Activated naive CD8-positive, alpha-beta T cell treated with anti-CD3 and anti-CD28 coated beads for 36 hours (primary cell): ENCODE measurements at places on chromosomes 5 and 9.

DNA sequence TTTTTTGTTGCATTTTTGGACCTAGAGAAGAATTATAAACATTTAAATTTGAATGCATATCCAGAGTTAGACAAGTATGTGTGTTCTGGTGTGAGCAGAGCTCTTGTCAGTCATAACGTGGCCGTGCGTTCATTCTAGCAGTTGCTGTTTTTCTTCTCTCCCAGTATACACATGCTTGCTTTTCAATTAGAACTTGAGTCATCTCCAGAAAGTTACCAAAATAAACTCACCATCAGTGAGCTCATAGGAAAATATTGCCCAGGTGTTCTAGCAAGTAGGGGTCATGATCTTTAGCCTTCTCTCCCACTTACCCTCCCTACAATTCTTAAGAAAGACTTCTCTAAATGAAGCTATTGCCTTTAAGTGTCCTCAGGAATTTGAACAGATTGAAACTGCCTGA, 247.5 kb upstream of the TUT7 start:
- no peak overlapping the region for H3K4me3 ChIP-seq
- peaks cover 21% of the 10 kb centered on the region for H3K27me3 ChIP-seq
- no peaks in the 10 kb centered on the region for H3K36me3 ChIP-seq

DNA sequence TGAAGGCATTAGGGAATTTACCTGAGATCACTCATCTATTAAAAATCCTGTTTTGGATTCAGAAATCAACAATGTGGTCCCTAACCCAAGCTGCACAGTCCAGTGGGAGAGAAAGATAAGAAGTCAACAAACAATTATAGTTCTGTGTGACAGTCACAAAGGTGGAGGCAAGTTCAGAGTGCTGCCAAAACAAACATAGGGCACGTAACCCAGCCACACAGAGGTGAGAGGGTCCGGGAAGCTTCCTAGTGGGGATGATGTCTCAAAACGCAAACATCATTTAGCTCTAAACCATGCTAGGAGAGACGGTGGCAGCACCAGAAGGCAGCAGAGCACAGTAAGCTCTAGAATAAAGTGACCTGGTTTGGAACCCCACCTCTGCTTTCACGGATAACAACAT, 158.9 kb downstream of the MAPKAP1 start:
- H3K27me3 ChIP-seq, result no peaks in the 10 kb centered on the region
- H3K4me3 ChIP-seq, result no peak overlapping the region
- H3K4me1 ChIP-seq, result no peaks in the 10 kb centered on the region
- peaks cover 6% of the 10 kb centered on the region for H3K36me3 ChIP-seq
- no peak for DNase-seq
- no peak overlapping the region for H3K27ac ChIP-seq

DNA sequence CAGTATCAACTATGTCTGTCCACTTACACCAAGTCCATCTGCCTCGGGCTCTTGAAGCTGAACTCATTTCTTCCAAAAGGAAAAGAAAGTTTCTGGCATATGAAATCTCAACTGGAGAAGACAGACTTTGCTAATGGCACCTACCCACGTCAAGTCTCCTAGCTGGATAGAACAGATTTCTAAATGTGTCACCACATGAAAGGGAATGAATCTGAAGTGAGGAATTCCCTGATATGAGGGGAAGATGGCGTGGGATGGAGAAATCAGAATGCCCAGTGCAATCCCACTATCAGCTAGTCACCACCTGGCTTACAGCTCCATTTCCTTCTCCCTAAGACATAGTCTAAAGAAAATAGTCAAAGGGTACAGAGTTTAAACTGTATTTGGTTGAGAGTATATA, 144.7 kb downstream of the PAPPA start:
- H3K4me1 ChIP-seq, result no peaks in the 10 kb centered on the region
- no peak for DNase-seq
- no peaks in the 10 kb centered on the region for H3K36me3 ChIP-seq
- no peak overlapping the region for H3K4me3 ChIP-seq
- no peak overlapping the region for H3K27ac ChIP-seq

- H3K27ac ChIP-seq, result no peak overlapping the region
- H3K27me3 ChIP-seq, result no peaks in the 10 kb centered on the region
- H3K36me3 ChIP-seq, result no peaks in the 10 kb centered on the region
Observed at GRCh38 chr9:134491856-134492255, 149.7 kb upstream of the COL5A1 start.

DNA sequence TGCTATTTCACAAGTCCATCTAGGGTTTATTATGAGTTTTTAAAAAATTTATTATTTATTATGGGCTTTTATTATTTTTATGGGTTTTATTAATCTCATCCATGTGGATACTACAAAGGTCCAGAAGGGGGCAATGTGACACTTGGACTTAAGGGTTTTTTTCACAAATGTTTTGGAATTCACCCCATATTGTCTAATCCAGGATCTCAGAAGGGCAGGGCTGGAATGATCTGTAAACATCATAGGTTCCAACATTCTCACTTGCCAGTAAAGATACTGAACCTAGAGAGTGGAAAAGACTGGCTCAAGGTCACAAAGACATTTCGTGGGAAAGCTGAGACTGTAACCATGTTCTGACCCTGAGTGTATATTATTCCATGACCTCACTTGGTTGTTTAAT, 35.6 kb downstream of the NIM1K start:
- no peak overlapping the region for H3K4me3 ChIP-seq
- no peaks in the 10 kb centered on the region for H3K27me3 ChIP-seq
- no peaks in the 10 kb centered on the region for H3K4me1 ChIP-seq
- H3K36me3 ChIP-seq, result no peaks in the 10 kb centered on the region
- H3K27ac ChIP-seq, result no peak overlapping the region
- DNase-seq, result no peak

DNA sequence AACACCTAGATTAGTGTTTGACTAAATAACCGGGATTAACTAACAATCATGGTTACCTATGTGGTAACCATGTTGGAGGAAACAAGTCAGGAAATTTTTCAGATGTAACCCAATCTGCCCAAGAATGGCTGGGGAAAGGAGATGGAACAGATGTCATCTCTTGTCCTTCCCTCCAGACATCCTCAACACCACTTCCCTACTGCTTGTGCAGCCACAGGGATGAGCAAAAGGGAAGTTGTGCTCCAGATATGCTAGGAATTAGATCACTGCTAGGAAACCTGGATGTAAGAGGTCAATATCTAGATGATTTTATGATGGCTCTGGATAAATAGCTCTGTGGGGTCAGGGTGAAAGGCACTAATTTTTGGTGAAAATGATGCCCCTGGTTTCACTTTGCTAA, 61.3 kb upstream of the ELL2 start:
- no peak overlapping the region for H3K27ac ChIP-seq
- H3K36me3 ChIP-seq, result no peaks in the 10 kb centered on the region
- H3K4me3 ChIP-seq, result no peak overlapping the region
- peaks cover 8% of the 10 kb centered on the region for H3K27me3 ChIP-seq
- no peaks in the 10 kb centered on the region for H3K4me1 ChIP-seq
- DNase-seq, result no peak

GRCh38 chr5:141677415-141677814, 4.6 kb downstream of the ARAP3 start:
- H3K36me3 ChIP-seq, result no peaks in the 10 kb centered on the region
- H3K4me1 ChIP-seq, result peaks cover 15% of the 10 kb centered on the region
- no peak overlapping the region for H3K27ac ChIP-seq
- H3K4me3 ChIP-seq, result no peak overlapping the region

DNA sequence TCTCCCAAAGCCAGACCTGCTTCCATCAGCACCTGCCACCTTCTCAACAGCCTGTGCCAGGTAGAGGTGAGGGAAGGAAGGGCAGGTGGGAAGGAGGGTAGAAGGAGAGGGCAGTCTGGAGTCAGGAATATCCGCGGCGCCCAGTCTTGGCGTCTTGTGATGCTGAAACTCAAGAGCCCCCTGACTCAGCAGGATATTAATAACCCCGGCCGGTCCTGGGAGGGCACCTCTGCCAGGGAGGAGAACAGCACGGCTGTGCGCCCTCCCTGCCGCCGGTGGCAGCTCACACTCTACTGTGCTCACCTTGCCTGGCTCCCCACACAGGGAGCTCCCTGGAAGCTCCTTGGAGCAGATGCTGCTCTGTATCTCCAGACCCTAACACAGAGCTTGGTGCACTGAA, 11.6 kb upstream of the NTNG2 start:
- no peak overlapping the region for H3K27ac ChIP-seq
- peaks cover under 1% of the 10 kb centered on the region for H3K4me1 ChIP-seq
- no peak for DNase-seq
- H3K4me3 ChIP-seq, result no peak overlapping the region
- no peaks in the 10 kb centered on the region for H3K36me3 ChIP-seq

GRCh38 chr5:155872629-155873220, 454.2 kb upstream of the SGCD start:
- no peak for DNase-seq
- no peaks in the 10 kb centered on the region for H3K36me3 ChIP-seq
- H3K27me3 ChIP-seq, result peaks cover 12% of the 10 kb centered on the region
- no peak overlapping the region for H3K4me3 ChIP-seq
- no peak overlapping the region for H3K27ac ChIP-seq

DNA sequence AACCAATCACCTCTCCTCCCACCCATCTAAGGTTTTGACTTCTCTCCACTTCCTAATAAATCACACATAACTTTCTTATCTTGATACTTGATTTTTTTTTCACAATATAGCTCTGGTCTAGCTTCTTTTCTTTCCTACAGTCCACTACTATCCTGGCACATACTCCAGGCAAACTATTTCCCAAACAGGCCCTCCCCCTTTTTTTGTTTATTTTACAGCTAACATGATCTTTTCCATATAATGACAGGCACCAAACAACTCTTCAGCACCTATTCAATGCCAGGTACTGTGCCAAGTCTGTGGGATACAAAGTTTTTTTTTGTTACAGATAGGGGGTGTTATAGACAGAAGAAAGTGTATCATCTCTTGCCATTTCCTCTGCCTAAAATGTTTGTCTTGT, 7.9 kb downstream of the TYRP1 start:
- H3K4me1 ChIP-seq, result no peaks in the 10 kb centered on the region
- H3K27me3 ChIP-seq, result no peaks in the 10 kb centered on the region

DNA sequence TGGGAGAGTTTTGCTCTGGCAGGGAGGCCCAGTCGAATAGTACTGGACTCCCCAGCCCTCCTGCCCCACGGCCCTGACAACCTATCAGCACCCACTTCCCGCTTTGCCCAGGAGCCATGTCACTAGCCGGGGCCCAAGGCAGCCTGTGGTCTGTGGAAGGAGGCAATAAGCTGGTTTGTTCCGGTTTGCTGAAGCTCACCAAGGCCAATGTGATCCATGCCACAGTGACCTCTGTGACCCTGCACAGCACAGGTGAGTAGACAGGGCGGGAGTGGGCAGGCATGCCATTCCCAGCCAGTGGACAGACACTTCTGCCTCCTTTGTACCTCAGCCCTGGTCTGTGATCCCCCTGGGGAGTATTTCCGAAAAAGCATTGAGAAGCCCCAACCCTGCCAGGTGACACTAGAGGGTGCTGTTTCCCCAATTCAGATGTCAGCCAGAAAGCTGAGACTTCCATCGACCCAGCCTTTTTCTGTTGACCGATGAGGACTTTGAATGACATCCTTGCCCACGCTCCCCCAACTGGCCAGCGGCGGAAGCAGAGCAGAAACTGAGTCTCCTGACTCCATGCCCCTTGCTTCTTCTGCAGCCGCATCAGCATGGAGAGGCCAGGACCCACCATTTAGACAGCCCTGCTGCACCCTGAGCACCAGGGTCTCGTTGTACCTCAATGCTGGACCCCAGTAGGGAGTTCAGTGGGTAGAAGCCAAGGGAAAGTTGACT, 9.6 kb downstream of the PCYOX1L start:
- no peaks in the 10 kb centered on the region for H3K4me1 ChIP-seq
- H3K36me3 ChIP-seq, result peaks cover 4% of the 10 kb centered on the region
- no peak overlapping the region for H3K4me3 ChIP-seq
